MCF 10A (cell line): ENCODE measurements at places on chromosomes 7 and 10. TPM values are rescaled to one million over a fixed set of nuclear protein-coding genes. Genes with fewer than 3 reads are reported as not detected.

DNA sequence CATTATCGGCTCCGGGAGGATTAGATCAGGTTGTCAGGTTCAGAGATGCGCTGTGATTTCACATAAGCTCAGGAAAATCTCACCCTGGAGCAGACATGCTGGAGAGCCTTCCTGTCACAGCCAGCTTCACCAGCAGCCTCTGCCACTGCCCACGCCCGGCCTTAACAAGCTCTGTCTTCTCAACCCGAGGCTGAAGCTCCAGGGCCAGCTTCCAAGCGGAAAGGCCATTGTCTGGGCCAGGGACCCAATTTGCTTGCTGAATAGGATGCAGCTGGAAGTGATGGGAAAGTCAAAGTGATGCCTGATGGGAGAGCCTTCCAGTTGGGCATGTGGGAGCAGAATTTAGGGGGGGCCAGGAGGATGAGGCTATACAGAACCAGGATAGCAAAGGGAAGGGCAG, 36.3 kb downstream of the C10orf105 start:
- DNase-seq: no peak

DNA sequence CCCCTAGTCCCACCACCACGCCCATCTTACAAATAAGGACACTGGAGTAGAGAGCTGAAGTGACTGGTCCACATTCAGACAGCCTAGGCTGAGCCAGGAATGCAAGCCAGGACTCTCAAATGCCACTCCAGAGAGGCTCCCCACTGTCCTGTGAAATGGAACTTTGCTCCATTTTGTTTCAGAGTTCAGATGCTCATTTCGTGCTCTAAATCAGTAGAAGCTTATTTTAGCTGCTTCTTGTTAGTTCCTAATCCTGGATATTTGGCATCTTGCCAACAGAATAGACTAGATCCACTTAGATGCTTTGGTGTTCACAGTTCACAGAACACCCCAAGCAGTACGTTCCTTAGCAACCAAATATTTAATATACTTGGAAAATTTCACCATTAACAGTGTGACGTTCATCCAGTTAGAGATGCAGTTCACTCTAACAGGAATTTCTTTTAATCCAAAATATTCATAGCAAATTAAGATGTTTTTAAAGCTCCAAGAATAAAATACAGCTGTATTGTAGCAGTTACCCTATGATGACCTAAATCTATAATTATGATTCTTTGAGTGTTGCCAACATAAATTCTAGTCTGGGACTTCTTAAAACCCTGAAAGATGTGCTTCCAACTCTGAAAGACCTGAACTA, 7.3 kb downstream of the MMP21 start:
- DNase-seq: peak; percentile 22

DNA sequence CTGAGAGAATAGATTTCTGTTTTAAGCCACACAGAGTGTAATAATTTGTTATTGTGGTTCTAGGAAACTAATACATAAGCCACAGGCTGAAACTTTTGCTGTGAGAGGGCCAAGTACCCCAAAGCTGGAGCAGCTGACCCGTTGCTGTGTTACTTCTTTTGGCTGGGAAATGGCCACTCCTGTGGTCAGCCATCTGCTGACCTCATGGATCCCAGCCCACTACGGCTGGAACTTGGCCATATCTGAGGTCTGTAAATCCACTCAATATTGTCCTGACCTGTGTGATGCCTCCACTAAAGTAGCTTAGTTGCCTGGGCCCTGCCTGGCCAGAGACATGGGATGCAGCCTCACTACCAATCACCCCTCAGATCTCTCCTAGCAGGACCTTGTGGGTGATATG, 17.4 kb upstream of the LOXL4 start:
- no peak for DNase-seq

DNA sequence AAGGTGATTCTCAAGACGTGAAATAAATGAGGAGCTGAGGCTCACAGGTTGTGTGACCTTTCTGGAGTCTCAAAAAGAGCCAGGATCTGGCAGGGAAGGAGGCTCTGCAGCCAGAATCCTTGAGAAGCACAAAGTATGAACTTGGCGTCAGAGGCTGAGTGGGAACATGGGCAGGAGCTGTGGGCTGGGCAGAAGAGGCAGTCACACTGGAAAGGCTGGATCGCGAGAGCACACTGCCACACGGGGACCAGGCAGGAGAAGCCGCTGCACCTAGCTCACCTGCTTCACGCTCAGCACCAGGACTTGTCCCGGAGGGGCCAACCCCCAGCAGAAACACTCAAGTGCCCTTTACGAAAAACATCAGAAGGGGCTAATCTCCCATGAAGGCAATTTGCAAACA, 535.0 kb downstream of the TNS3 start:
- no peak for DNase-seq

DNA sequence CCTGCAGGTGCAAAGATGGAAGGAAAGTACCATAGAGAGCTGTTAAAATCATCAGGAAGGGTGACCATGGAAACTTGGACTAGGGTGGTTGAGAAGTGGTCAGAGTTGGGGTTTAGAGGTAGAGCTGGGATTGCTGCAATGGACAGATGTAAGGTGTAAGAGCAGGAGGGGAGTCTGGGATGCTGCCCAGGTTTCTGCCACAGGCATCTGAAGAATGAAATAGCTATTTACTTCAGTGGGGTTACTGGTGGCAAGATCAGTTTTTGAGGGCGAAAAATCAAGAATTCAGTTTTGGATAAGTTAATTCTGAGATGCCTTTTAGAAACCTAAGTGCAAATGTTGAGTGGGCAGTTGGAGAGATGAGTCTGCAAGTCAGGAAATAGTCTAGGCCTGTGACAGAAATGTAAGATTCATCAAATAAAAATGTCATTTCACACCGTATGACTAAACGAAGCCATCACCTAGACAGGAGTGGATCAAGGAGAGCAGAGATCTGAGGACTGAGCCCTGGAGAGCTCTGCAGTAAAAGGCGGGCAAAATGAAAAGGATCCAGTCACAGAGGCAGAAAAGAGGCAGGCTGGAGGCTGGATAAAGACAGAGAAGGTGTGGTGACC, 22.7 kb upstream of the TOMM7 start:
- DNase-seq: no peak

NXPH1 gene
- total RNA-seq: not detected in 2 replicates

RBP4 gene
- total RNA-seq: not detected in 2 replicates
